ENCODE measurements at places on chromosomes 7 and 10.

DNA sequence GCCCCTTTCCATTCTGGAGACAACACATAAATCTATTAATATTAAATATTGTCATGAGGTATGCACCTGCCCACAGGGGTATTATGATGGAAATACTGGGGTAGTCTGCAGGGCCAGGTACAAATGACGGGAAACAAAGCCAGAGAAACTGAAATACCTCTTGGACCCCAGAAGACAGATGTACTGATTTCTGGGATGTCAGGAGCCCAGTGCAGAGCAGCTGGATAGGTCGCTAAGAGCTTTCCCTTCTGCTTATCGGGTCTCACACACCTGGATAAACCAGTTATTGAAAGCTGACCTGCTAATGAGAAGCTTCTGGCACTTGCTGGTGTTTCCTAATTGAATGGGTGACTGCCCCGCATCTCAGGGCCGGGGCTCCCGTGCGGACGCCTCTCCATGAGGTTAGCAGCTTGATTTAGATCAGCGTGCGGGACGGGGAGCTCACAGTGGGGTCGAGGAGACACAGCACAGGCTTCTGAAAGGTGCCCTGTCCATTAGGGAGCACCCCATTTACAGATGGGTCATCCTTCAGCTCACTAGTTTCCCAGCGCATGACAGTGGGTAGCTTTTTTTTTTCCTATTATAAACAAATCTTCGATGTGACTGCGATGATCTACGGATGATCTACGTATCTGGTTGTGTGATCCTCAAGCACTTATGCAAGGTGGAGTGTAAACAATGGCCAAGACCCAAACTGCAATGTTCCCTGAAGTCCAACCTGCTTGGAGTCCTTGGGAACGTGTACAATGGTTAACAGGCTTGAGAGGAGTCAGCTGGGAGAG is 1.5 kb upstream of the INSIG1 start:
- no peak for DNase-seq

- no peak for DNase-seq
These were observed 4.1 kb downstream of the NEUROD6 start for GRCh38 chr7:31336202-31337001.

DNA sequence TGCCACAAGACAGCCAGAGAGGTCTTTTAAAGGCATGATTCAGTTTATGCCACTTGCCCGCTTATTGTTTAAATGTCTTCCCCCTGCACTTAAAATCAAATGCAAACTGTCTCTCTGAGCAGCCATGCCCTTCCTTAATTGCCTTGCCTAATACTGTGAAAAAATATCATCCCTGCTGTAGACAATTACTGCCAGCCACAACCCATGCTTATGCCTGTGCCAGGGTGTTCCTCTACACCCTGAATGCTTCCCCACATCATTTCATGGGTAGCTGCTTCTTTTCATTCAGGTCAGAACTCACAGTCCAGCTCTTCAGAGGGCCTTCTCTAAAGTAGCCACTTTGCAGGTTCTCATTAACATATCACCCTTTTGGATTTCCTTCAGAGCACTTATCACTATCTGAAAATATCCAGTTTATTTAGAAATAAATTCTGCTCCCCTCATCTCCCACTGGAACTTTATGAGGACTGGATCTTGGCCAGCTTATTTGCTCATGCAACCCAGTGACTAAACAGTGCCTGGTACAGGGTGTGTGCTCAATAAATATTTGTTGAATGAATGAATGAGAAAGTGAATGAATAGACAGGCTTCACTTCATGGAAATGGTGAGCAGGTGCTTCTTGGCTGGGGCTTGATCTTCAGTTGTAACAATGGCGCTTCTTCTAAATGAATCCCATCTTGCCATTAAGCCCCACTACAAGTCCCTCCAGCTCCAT is 162.4 kb upstream of the MDFIC start:
- DNase-seq: no peak

DNA sequence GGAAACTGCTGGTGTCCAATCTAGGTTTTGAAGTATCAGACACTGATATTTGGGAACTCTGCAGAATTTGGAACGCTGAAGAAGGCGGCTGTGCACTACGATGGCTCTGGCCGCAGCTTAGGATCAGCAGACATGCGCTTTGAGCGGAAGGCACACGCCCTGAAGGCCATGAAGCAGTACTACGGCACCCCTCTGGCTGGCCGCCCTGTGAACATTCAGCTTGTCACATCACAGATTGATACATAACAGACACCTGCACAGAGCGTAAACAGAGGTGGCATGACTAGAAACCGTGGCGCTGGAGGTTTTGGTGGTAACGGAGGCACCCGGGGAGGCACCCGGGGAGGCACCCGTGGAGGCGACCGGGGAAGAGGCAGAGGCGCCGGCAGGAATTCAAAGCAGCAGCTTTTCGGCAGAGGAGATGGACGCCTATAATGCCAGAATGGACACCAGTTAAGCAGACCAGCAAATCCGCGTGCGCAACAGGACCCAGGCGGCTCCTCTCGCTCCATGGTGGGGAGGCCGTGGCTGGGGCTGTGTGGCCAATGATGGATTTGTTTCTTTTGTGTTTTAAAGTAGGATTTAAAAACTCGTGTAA is 22.2 kb upstream of the CCL24 start:
- no peak for DNase-seq

- no peak for DNase-seq
These were observed 18.5 kb downstream of the SLC13A4 start for GRCh38 chr7:135709508-135709907.

GRCh38 chr7:158710651-158711102 is 6.1 kb upstream of the NCAPG2 start:
- DNase-seq: peak; percentile 93

GRCh38 chr10:67697724-67698131 is 1.7 kb upstream of the CTNNA3 start:
- DNase-seq: peak; percentile 51

DNA sequence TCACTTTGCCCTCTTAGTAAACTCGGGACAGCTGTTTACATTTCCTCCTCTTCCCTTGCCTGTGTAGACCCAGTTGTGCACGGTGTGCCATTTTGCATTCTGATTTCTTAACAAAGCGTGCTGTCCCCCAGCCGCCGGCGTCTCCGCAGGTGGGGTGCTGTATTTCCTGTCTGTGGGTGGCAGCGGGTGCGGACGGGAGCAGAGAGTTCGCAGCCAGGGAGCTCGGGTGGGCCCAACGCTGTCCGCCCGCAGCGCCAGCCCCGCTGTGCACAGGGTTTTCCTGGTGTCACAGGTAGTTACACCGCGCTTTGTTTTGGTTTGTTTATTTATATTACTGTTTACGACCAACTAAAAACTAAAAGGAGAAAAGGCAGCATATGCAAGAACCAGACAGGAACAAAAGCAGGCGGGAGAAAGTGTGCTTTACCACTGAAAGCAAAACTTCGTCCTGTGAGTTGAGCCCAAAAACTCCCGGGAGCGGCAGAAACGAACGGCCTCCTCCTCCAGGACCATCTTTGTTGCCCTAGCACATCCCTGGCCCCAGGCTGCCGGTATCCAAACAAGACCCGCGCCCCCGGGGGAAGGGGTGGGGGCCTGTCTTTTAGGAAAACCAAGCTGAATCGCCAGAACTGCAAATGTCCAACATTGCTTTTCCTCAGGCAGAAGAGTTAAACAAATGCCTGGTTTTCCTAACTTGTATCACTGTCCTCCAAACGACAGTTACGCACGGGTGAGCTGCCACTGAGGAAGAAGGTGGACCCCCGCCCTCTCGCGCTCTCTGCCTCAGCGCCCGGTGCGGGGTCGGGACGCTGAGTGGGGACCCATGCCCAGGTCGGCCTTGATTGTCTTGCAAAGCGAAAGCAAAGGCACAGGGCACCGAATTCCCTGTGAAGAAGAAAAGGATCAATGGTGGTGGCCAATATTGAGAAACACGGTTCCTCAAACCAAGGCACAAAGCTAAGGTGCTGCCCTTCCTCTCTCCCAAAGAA is 45.9 kb upstream of the DRGX start:
- DNase-seq: no peak

- DNase-seq: no peak
These were observed 26.6 kb downstream of the INSIG1 start for GRCh38 chr7:155324012-155324917.

GRCh38 chr10:21694631-21695030 is 160.6 kb downstream of the MLLT10 start:
- no peak for DNase-seq

GRCh38 chr7:79781716-79782115 is 328.2 kb upstream of the MAGI2 start:
- no peak for DNase-seq

GRCh38 chr7:42247301-42247700 is 10.3 kb upstream of the GLI3 start:
- DNase-seq: no peak

GRCh38 chr7:139523968-139524815 is 707 bp downstream of the CLEC2L start:
- no peak for DNase-seq

- DNase-seq: no peak
These were observed 13.3 kb downstream of the ZRANB1 start for GRCh38 chr10:124955243-124955642.

- DNase-seq: no peak
These were observed 45.1 kb upstream of the CCNJ start for GRCh38 chr10:95998255-95998784.

DNA sequence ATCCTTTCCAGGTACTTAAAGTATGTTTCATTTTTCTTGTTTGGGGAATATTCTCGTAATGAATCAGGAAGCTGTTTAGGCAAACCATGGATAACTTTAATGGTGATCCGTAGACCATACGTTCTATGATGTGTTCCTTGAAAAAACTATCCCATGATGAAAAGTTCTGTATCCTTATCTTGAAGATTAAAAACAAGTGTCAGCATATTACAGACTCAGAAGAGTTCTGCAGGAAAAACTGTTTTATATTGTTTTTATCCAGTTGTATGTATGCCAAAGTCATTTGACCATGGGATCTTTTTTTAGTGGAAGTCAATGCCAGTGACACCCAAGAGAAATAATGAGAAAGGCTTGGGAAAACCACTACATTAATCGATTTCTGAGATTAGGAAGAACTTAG is 52.0 kb downstream of the DLD start:
- DNase-seq: no peak

DNA sequence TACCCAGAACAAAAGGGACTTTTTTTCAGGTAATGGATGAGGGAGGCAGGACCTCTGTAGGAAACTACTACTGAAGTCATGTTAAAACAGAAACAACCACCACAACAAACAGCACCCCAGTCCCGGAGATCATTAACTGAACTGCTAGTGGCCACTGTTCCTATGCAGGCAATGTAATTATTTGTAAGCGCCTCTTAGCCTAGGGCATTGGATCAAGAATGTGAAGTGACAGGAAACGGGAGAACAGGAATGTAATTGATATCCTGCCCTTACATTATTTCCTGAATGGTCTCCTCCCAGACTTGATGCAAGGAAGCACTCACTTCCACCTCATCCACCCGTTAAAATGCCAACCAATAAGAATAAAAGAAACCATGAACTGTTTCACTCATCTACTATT is 16.7 kb upstream of the GAD2 start:
- DNase-seq: no peak

GRCh38 chr10:64118736-64119135 is 597.5 kb downstream of the REEP3 start:
- DNase-seq: no peak

GRCh38 chr7:64046041-64046389 is 781 bp downstream of the ZNF727 start:
- DNase-seq: no peak

DNA sequence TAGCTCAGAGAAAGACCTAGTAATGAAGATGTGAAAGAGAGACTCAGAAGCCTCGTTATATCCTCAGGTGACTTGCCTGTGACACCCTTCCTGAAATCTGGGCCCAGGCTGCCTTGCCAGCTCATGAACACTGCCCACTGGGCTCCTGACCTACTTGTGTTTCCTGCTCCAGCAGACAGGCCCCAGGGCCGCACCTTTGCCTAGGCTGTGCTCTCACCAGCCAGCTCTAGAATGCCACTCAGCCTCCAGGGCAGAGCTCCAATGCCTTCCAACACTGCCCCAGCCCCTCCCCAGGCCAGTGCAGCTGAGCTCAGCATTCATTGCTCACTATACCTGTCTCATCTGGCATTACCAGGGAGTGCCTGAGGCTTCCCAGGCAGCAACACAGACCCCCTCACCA is 94.3 kb downstream of the DLG5 start:
- DNase-seq: no peak

DNA sequence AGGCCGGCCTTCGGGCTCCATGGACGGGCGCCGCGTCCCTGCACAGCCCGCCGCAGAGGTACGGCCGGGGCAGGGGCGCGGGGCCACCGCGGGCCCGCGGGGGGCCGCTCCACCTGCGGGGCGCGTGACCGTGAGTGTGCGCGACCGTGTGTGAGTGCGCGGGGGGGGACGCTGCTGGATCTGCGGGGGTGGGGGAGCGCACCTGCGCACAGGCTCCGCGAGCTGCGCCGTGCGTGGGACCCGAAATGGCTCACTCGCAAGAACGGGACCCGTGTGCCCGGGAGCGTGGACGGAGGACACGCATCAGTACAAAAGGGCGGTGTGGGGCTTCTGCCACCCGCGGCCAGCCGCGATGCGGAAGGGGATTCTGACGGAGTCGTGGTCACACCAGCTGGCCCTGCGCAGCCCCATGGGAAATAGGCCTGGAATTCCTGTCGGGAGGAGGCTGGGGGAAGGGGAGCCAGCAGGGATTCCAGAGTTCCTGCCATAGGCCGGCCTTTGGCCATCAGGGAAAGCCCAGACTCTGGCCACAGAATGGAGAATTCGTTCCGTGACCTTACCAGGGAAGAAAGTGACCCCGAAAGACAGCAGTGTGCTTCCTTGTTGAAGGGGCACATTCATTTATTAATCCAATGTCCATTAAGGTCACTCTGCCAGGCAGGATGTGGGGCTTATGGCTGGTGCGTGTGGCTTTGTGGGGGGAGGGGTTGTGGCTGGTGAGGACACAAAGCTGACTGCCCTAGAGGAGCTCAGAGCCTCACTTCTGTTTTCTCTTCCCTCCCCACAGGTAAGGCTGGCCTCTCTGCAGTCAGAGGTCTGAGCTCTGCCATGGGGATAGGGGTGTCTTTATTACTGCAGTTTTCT is 494 bp downstream of the REPIN1 start:
- DNase-seq: peak; percentile 30

DNA sequence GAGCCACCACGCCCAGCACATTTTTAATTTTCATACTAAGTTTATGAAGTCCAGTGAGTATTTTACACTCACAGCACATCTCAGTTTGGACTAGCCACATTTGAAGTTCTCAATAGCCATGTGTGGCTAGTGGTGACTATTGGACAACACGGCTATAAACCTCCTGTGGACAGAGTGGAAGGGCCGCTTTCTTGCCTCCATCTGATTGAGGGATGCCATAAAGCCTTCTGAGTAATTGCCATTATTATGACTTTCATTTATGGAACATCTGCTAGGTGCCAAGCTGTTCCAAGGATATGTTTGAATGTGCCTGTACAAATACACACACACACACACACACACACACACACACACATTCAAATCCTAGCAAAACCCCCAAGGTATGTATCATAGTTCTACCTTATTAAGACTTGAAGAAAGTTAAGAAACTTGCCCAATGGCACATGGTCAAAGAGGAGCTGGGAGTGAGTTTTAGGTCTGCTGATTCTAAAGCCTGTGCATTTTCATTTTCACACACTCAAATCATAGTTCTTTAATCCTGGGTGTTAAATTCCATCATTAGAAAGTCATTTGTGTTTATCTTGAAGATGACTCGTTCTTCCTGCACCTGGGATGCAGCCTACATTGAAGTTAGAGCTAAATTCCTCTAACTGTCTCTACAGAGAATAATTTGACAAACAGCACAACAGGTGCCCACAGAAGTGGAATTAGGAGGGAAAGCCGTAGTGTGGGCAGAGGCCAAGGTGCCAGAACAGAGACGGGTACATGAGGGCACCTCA is 143.3 kb downstream of the PKD1L1 start:
- DNase-seq: no peak

GRCh38 chr10:121900443-121901174 is 27.2 kb downstream of the ATE1 start:
- peak; percentile 59 for DNase-seq

Measured in inflammatory macrophage treated with lipopolysaccharide for 4 hours (primary cell).